ENCODE measurements at places on chromosomes 6 and 20.

DNA sequence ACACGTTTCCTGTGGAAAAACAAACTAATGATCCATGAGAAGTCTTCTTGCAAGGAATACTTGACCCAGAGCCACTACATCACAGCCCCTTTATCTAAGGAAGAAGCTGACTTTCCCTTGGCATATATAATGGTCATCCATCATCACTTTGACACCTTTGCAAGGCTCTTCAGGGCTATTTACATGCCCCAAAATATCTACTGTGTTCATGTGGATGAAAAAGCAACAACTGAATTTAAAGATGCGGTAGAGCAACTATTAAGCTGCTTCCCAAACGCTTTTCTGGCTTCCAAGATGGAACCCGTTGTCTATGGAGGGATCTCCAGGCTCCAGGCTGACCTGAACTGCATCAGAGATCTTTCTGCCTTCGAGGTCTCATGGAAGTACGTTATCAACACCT, 35.4 kb downstream of the GCNT2 start:
- DNase-seq: no peak

GRCh38 chr20:23249541-23249940, 101.0 kb upstream of the NXT1 start:
- DNase-seq: no peak

DNA sequence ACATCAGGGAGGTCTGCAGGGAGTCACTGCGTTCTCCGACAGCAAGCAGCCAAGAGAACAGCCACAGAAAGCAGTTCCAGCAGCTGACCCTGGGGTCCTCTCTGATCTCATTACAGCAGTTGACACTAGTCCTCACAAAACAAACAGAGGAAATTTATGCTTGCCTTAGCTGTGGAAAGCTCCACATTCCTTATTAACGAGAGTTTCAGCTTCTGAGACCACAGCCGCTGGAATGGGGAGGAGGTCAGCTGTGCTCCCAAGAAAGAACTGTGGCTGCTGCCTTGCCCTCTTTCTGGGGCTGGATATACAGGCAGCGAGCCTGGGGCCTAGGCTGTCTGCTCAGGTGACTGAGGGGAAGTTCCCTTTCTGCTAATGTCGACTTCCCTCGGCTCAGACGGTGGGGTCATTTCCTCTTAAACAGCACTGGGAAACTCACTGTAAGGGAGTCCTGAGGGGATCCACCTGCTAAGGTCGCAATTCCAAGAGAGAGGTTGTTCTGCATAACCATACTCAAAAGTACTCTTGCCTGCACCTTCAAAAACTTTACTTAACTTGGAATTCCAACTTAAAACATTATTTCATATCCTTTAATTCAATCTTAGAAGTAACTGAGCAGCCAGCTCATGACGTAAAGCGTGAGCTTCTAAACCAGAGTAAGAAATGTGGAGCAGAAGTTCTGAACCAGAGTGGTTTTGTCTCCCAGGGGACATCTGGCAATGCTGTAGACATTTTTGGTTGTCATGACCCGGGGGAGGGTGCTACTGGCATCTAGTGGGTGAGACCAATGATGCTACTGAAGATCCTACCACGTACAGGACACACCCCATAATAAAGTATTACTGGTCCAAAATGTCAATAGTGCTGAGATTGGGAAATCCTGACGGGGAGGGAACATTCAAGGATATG, 80.3 kb downstream of the BACH2 start:
- peak; percentile 26 for DNase-seq

- DNase-seq: no peak
Measured at GRCh38 chr6:154537511-154538325, 27.2 kb upstream of the CNKSR3 start.

- no peak for DNase-seq
Measured at GRCh38 chr6:135955099-135955498, 103.6 kb downstream of the PDE7B start.

GRCh38 chr6:166366921-166367320, 15.8 kb downstream of the MPC1 start:
- no peak for DNase-seq
